ENCODE measurements at places on chromosomes 7 and 10.

- no peak for DNase-seq
Observed at GRCh38 chr7:121480566-121481335, 84.6 kb upstream of the FAM3C start.

DNA sequence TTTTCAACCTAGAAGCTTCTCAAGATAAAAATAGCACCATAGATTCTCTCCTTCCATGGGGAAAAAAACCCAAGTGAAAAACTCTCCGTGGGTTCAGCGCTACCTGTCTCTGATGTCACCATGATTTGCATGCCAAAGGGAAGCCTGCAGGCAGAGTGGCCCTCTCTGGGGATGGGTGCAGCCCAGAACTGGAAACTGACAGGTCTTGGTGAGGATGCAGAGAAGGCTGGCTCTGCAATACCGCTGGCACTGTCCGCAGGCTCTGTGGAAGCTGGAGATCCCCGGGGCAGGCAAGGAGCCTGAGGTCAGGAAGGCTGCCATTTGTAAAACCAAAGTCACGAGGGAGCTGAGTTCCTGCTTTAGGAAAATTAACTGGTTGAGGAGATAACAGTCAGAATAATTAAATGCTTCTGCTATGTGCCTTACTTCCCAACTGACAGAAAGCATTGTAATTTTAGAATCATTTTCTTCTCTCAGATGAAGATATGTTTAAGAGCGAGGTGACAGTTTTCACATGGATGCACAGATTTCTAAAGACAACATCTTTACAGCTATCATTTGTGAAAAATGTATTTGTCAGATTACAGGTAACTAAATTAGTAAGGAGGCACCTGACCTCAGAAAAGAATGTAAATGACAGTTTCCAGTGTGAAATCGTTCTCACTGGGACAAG lies 731.5 kb upstream of the FZD8 start:
- no peak for DNase-seq

GRCh38 chr7:139602143-139602722 lies 78.7 kb downstream of the CLEC2L start:
- no peak for DNase-seq

- DNase-seq, result no peak
Observed at GRCh38 chr10:80532571-80532970, 5.1 kb upstream of the SH2D4B start.

GRCh38 chr7:95772771-95773581 lies 622 bp downstream of the DYNC1I1 start:
- no peak for DNase-seq
